Hindlimb muscle (tissue), 1 donor: ENCODE measurements at places on chromosomes 2 and 18.
A peak's percentile ranks its signal among the peaks of the same experiment; 100 is the strongest.

DNA sequence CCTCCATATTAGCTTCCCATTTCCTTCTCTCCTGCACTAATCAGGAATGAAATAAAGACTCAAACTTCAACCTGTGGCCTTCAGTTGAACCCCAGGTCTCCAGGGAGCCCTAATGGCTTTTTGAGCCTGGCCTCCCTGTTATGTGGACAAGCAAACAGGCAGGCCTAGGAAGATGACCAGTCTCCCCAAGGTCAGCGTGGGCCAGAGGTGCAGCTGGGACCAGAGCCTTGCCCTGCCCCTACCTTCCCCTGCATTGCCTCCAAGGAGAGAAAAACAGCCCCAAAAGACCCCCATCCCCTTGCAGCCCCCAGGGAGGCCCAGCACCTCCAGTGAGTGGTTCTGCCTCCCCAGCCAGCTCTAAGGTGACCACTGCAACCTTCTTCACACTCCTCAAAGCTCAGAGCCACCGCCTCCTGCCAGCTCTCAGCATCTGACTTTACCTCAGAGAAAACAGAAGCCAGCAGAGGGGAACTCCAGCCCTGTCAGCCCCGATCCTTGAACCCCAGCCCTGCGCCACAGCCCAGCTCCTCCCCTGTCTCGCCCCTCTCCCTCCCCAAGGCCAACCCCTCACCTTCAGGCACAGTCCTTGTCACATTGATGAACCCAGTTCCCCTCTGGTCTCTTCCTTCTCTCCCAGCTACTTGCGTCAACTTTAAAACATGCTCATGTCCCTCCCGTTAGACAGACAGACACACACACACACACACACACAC lies 59.5 kb upstream of the ID2 start:
- DNase-seq: no peak

DNA sequence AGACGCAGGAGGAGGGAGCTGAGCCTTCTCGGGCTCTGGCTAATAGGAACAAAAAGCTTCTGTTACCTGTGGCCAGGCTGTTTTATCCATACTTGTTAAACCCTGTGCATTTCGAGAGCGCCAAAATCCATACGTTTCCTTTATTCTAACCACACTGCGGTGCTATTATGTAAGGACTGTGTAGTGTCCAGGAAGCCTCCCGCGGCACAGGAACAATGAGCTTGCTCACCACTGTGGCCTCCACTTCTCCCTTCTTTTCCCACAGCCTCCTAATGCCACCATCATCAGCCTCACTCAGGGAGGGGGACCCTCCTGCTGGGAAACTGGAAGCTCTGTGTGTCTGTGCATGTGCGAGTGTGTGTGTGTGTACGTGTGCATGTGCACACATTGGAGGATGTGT lies 268.5 kb downstream of the HAUS1 start:
- DNase-seq: no peak

GRCh38 chr18:11972371-11973174 lies 8.7 kb upstream of the IMPA2 start:
- no peak for DNase-seq

DNA sequence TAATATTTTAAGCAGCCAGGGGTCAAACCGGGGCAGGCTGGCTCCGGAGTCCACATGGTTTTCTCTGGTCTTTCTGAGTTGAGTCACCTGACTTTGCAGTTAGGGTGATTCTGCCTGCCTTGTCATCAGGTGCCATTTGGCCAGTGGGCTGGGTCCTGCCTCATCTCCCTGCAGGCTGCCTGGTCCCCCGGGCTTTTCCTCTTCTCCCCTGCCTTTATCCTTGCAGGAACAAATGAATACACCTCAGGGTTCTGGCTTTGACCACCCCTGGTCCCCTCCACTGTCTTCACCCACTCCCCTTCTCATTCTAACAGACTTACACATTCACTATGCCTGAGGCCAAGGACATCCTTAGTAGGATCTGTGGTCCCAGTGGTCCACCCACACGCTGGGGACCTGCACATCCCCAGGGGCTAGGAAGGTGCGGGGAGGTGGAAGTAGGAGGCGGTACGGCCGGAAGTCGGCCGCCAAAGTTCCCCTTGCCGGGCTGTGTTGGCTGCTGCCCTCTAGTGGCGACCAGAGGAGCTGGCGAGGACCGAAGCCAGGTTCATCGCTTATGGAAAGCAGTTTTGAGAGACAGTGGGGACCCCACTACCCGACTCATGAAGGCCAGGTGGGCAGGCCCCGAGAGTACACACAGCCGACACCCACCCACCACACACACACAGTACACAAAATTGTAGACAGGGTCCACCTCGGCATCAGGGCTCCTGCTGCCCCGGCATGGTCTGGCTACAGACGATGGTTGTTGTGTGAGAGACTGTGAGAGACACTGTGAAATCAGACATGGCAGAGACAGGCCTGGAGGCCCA lies 6.3 kb upstream of the TEX261 start:
- DNase-seq: peak; percentile 32

- DNase-seq: no peak
Observed at GRCh38 chr18:34808389-34808788, 98.3 kb downstream of the DTNA start.
